ENCODE measurements at places on chromosomes 3 and 15. TPM values are rescaled to one million over a fixed set of nuclear protein-coding genes. Genes with fewer than 3 reads are reported as not detected.

Gene GNAT1
- 0.91 TPM for total RNA-seq

Gene CDHR4
- not detected for total RNA-seq

Gene DTWD1
- total RNA-seq = 35.7 TPM

Gene TMC3
- 0.10 TPM for total RNA-seq

Gene EIF5A2
- total RNA-seq = 2.7 TPM

Gene FMN1
- total RNA-seq = 0.41 TPM

Gene ATP13A5
- total RNA-seq = 0.29 TPM

Gene KNG1
- total RNA-seq = not detected

DNA sequence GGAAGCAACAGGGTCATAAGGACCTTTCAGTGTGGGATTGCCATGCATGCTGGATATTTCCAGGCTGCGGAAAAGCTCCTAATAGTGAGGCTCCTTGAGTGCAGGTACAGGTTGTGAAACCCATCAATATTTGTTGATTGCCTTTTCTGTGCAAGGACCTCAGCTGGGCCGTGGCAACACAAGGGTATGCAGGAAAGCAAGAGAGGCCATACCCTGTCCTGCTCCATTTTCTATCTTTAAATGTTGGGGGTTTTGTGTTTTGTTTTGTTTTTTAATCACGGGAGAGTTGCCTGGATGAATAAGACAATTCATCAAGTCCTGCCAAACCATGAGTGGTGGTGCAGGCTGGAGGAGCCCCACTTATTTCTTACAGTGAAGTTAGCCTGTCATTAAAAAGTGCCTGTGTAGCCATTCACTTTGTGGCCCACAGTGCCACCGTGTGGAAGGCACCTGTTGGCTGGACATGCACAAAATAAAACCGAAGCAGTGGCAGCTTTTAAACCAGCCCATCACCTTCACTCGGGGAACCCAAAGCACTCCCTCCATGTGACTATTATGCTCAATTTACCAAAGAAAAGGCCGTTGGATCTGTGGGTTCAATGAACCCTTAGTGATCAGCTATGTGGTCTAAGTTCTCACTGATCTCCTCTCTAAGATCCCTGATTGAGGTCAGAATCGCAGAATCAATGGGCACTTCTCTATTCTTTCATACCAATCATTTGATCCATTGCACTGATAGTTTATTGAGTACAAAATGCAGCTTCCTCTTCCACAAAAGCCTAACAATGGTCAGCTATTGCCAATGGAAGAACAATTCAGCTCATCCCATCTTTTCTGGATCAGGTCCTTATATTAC is 42.2 kb downstream of the CLDN18 start:
- peak; percentile 44 for DNase-seq

GRCh38 chr3:134423153-134423552 is 48.9 kb upstream of the AMOTL2 start:
- DNase-seq = no peak

DNA sequence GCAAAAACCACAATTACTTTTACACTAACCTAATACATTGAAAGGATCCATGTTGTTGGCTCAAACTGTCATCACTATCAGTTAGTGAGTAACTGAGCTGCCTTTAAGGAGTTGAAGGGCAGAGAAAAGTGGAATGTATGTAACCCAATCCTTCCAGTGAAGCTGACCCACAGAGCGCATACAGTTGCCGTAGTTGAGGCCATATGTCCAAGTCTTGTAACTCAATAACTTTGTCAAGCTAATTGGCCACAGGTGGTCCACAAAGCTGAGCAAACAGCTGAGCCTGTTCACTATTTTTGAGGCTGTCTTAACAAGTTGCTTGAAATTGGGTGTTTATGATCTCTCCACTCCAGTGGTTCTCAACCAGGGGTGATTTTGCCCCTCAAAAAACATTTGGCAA is 169.0 kb upstream of the SLC24A5 start:
- no peak for DNase-seq

DNA sequence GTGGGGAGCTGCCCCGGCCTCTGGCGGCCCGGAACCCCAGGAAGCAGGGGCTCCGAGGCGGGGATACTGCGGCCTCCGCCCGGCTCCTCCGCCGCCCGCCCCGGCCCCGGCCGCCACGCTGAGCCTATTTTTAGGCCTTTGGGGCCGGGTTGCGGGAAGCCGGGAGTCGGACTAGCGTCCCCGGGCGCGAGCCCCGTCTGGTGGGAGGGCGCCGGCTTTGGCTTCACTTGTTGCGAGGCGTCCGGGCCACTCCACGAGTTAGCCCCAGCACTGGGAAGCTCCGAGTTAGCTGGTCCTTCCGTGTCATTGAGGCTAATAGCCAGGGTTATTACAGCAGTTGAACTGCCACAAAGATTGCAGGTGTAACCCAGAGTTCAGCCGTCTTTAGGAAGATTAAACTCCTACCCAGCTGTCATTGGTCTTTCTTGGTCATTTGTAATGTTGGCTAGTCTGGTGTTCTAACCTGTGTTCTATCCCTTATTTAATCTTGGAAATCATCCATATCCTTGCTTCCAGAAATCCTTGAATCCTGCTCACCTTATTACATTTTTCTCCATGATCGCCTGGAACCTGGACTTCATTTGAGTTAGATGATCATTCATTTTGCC is 791 bp downstream of the GYG1 start:
- DNase-seq = peak; percentile 28

GRCh38 chr15:85473455-85473854 is 93.1 kb downstream of the AKAP13 start:
- DNase-seq = no peak

DNA sequence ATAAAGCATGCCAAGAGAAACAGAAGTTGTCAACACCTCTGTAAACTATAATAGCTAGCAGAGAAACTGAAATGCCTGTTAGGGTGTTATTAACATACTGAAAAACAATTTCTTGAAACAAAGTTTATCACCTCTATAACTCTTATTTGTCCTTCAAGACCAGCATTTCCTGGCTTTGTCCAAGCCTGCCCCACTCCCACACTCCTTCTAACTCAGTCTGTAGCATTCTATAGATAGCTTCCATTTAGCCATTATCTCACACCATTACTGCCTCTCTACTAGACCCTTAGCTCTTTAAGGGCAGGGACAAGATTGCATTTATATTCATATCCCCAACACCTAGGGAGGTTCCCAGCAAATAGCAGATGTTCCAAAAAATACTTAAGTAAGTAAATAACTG is 36.5 kb downstream of the GK5 start:
- DNase-seq = no peak

DNA sequence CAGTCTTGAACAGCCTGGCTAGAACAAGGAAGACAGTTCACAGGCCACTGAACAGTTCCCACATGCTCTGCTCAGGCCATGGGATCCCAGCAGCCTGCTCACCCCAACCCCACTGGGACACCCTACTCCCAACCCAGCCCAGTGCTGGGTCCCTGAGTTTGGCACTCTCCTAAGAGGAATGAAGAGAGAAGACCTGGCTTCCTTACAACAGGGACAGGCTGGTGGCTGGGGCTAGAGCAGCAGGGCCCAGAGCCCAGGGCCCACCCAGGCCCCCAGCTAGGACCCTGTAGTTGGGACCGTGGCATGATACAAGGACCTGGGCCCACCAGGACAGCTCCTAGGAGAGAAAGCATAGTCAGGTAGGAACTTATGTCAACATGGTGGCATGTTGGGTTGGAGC is 43.4 kb downstream of the SEMA3G start:
- DNase-seq = no peak

- DNase-seq = no peak
These were observed at the start of gene HHLA2 for GRCh38 chr3:108296239-108296638. Gene HHLA2 (plus strand): TSS chr3:108296548. CDS start chr3:108351814, 55,266 bp downstream.

DNA sequence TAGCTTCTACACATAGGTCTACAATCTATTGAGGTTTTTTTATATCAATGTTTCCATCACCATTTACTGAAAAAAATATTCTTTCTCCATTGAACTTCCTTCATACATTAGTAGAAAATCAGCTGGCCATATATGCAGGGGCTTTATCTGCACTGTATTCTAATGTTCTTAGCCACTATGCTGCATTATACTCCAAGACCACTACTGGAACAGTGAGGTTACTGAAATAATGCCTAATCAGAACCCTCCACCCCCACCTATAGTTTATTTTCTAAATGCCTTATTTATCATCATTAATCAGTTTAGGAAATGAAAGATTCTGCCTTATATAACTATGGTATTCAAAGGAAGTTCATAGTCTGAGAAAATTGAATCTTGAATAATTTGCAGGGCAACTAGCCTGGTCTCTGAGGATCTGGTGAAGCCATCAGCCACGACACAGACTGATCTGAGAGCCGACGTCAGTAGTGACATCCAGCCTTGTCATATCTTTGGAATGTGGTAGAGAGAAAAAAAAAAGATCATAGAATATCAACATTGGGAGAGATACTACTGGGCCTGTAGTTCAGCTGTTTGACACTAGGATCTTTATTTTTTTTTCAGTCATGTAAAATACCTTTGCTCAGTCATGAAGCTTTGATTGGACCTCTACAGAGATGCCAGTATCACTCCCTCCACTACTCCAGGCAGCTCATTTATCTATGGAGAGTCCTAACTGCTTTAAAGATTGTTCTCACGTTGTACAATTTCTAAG is 66.6 kb downstream of the P3H2 start:
- no peak for DNase-seq

- no peak for DNase-seq
These were observed 33.2 kb downstream of the SLC25A26 start for GRCh38 chr3:66253790-66254620.

DNA sequence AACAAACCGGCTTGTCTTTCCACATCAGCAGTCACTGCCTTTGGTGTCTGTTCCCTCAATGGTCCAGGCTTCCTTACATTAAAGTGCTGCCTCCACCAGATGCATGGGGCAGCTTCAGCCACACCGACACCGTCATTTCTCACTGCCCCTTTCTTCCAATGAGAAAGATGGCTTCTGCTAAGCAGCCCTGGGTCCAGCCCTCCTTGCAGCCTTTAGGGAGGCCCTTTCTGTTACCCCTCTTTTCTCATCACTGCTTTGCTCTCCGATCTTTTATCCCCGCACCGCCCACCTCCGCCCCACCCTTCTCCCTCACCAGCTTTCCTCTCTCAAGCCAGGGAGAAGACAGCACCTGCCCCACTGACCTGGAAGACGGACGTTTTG is 28.2 kb upstream of the CXCR6 start:
- DNase-seq = no peak

DNA sequence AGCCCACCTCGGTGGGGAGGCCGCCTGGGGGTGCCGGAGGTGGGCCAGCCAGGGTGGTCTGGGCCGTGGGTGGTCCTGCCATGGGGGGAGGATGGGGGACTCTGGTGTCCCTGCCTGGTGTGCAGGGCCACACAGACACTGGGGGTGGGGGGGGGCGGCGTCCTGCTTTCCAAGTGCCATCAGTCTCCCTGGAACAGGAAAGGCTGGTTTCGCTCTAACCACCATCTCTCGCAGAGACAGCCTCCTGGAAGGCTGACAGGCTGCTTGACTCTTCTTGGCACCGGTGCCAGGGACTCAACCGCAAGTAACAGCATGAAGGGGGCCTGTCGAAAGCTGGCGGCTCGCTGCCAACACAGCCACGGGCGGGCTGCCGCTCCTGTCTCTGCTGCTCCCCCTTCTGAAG is 40.3 kb downstream of the RGMA start:
- DNase-seq = no peak

DNA sequence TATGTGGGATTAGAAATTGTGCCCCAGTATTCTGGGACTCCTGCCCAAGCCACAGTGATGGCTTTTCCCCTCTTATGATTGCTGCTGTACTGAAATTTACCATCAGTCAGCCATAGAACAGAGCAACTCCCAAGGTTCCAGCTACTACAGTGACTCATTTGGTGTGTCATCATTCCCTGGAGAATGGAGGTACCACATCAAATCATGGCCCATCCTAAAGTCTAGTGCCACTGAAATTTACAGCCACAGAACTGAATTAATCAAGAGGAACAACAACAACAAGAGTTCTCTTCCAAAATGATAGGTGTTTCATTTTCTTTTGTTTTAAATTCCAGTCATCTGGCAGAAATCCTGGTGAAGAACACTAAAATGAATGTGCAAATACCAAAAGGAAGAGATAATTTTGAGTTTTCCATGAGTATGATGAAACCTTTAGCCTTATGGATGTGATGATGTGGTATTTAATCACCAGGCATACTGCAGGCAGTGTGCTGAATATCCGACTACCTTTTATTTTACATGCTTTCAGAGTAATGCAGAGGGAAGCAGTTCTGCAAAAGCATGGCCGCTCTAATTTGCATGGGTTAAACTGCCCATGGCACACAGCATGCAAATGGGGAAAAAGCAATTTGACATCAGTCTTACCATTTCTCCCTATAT is 75.6 kb upstream of the SLC2A2 start:
- DNase-seq = no peak

Data from progenitor cell of endocrine pancreas (in vitro differentiated cells).